ENCODE measurements at places on chromosomes 12 and 14.
A peak's percentile ranks its signal among the peaks of the same experiment; 100 is the strongest.

DNA sequence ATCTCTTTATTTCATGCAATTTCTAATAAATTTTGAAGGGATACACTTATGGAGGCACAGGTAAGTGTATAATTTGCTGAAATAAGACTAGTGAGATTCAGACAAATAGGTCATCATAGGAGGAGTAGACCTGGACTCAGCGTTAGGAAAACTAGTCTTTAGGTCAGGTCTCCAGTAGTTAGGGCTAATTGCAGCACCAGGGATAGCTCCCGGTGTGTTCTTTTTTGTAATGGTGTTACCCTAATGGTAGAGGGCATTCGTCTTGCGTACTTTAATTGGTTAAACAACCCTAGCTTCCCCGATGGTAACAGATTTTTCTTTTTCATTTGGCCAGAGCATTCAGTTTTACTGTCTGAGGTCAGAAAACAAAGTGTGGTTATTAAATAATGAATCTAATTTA lies 64.9 kb downstream of the ARID2 start:
- no peak for DNase-seq

GRCh38 chr12:80317307-80317706 lies 126.7 kb upstream of the PTPRQ start:
- no peak for DNase-seq

DNA sequence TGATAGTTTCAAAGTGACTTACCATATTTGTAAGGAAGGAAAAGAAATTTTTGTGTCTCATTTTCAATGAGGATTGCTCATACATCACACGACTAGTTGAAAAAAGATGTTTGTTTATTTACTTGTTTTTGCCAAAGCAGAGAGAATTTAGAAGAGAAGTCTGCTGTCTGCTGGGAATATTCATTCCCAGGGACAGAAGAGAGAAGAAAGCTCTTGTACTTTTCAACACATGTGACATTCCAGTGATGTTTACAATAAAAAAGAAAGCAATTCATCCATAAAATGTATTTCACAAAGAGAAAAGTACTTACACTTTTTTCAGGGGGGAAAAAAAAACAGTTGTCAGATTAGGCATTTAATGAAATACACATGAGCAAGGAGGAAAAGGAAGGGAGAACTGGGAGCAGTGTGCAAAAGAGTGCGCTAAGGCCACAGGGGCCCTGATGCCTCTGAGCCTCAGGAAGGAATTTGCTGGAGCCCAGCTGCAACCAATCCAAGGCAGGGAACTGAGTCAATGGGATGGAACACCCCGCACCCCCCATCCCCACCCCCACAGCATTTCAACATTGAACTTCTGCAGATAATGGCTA lies 115.0 kb downstream of the RPAP3 start:
- DNase-seq, result no peak

GRCh38 chr14:76811561-76811960 lies 1.1 kb downstream of the ANGEL1 start:
- peak; percentile 10 for DNase-seq

DNA sequence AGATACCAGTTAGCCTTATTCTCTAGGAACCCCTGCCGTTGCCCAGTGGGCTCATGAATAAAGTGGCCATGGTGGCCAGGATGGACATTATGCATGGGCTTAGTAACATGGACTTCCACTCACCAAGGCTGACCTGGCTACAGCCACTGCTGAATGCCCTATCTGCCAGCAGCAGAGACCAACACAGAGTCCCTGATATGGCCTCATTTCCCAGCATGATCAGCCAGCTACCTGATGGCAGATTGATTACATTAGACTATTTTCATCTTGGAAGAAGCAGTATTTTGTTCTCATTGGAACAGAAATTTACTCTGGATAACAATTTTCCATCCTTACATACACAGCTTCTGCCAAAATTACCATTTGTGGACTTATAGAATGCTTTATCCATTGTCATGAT lies 16.2 kb upstream of the LPCAT3 start:
- no peak for DNase-seq

GRCh38 chr14:75430116-75430515 lies 2.3 kb downstream of the JDP2 start:
- DNase-seq, result no peak

DNA sequence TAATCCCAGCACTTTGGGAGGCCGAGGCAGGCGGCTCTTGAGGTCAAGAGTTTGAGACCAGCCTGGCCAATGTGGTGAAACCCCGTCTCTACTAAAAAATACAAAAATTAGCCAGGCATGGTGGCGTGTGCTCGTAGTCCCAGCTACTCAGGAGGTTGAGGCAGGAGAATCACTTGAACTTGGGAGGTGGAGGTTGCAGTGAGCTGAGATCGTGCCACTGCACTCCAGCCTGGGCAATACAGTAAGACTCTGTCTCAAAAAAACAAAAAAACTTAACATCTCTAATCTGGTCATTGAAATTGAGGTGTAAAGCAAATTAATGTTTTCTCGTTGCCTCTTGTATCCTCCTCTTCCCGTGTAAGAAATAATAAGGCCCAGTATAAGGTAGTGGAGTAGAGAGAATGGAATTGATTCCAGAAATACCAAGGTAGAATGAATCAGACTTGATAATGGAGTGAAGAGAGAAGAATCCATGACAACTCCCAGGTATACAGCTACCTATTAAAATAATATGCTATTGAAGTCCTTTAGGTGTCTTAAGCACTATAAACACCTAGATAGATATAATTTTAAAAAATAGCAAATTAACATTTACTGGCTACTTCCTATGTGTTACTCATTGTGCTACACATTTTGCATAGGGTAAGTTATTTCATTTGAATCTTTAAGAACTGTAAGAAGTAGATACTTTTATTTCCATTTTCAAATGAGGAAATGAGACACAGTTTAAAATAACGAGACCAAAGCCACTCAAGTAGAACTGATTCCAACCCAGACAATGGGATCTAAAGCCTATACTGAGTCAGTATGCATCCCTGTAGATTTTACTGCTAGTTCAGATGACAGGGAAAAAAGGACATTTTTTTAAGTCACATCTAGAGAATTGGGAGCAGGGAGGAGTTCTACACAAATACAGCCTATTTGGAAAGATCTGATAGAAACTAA lies 23.2 kb downstream of the RAP1B start:
- no peak for DNase-seq

DNA sequence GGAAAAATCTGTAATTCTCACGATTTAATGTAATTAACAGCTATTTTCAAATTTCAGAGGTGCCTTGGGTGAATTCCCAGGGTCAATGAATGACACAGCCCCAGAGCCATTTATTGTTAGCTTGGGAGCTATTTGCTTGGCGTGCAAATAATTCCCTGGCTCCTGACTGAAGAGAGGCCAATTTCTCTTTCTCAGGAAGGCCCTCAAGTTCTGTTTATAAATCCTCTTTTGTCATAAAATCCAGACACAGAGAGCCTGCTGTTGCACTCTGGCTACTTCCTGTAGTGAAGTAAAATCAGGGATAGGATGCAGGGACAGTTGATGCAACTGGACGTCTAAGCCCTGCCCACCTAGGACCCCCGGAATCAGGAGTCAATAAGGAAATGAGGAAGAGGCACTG lies 154.3 kb downstream of the TMX1 start:
- DNase-seq, result peak; percentile 32

- no peak for DNase-seq
Observed at GRCh38 chr14:81478446-81478845, 55.2 kb downstream of the SEL1L start.

DNA sequence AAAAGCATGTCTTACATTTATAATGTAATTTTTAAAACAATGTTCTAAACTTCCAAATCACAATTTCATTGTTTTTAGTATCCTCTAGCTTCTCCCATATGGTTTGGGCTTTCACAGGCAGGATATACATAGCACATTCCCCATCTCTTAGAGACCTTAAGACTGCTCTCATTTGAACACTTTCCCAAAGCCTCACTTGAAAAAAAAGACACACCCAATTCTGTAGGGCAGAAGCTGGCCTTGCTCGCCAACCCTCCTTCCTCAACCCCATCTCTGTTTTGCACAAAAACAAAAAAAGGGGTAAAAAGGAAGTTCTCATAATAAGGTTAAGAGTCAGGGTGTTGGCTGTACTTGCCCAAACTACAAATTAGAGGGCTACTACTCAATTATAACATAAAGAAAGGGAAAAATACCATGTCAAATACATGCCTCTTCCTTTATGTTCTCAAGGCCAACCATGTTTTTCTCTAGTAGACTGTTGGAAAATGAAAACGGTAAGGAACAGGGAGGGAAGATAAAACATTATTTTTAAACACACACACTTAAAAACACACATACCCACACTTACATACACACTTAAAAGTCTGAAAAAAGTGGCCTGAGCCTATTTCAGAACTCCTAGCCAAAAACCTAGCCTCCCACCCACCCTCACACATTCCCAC lies 9.9 kb upstream of the KANSL2 start:
- DNase-seq, result no peak

DNA sequence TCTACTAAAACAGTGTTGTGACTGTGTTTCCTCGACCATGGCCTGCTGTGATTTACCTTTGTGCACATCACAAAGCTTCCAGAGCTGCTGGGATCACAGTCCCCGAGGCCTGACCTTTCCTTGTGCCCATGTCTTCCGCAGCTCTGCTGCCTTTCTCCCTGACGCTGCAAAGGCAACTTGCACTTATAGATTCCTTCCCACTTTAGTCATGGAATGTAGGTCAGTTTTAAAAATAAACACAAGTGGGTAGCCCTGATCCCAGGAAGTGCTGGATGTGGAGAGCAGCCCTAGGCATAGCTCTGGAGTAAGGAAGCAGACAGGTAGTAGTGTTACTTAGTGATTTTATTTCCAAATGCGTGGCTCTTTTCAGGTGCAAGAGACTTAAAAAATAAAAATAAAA lies 825.7 kb downstream of the AACS start:
- DNase-seq, result no peak

- DNase-seq, result no peak
Observed at GRCh38 chr12:120764816-120765215, 39.2 kb downstream of the ACADS start.

GRCh38 chr12:59070322-59070933 lies 150.1 kb upstream of the LRIG3 start:
- DNase-seq, result no peak

GRCh38 chr14:61065656-61066055 lies 84.6 kb downstream of the SLC38A6 start:
- DNase-seq, result no peak

GRCh38 chr12:80325167-80325959 lies 118.7 kb upstream of the PTPRQ start:
- no peak for DNase-seq

DNA sequence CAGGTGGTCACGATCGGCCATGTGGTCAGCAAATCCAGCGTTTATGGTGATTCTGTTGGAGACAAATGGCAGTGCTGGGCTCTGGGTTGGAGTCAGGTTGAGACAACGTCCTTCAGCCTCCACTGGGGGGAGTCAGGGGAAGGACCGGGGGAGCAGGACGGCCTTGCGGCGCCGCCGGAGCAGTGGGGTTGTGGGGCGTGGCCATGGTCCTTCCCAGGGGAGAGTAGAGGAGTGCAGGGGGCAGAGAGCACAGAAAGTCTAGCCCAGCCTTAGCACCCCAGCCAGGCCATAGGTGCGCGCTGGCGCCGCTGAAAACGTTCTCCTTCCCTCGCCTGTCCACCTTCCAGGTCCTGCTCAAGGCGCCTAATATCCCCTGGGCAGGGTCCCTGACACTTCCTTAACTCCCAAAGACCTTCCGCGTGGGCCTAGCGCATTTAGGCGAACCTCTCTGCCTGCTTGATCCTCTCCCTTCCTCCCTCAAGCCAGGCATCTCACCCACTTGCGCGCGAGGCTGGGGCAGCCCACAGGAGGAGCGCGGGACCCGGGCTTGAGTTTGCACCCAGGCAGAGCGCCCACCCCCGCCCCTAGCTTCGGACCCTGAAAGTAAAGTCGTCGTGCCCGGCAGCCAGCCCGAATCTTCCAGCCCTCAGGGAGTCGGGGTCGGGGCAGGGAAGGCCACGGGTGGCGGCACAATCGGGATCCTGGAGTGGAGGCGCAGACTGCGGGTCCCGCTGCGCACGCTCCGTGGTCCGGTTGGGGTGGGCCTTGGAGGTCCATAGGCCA lies 3.1 kb upstream of the KIF26A start:
- DNase-seq, result peak; percentile 24

DNA sequence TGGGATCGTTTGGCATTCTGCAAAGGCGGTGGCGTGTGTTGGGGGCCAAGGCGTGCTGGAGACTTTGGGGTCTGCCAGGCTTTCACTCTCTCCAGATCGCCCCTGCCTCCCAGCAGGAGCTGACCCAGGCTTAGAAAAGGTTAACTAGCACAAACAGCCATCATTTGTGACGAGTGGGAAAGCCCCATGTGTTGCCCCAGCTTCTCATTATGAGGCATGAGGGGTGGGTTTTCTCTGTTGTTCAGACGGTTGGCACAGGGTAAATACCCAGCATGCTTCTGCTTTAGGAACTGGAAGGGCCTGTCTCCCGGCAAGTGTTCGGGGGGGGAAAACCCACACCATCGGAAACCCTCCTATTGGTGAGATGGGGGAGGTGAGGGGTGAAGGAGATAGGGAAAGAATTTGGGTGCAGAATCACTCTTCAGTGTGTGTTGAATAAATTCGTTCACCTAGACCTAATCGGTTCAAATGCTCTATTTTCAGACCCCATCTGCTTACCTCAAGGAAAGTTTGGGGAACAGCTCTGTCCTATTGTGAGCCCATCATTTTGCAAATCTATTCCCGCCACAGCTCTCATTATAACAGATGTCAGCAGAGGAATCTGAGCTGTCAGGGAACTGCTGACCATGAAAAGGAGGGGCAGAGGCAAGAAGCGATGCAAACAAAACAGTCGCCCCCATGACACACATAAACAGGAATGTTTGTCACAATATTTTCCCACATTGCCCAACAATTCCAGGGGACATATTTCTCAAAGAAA lies 34.7 kb upstream of the C12orf42 start:
- DNase-seq, result no peak

DNA sequence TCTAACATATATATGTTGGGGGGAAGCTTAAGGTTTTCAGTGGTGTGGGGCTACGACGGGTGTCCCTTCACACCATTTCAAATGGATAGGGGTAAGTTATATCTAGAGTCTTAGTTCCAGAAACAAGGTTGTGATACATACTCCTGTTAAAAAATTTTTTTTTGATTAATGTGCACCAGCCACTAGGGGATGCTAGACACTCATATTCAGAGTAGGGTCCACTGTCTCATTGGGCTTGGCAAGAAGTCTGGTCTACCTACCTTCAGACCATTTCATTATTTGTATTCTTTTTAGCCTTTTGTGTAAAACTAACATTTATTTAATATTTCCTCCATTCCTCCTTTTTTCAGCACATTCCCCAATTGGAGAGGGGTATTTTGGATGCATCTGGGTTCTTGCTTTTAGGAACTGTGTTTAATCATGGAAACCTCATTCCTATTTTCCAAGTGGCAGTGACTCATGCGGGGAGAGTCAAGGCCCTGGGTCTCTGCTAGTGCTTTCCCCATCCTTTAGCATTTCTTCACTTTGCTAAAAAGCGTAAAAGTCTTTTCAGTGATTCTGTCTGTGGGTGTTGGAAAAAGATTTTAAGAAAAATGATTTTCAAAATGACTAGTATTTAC lies 33.4 kb downstream of the ANO4 start:
- peak; percentile 68 for DNase-seq

DNA sequence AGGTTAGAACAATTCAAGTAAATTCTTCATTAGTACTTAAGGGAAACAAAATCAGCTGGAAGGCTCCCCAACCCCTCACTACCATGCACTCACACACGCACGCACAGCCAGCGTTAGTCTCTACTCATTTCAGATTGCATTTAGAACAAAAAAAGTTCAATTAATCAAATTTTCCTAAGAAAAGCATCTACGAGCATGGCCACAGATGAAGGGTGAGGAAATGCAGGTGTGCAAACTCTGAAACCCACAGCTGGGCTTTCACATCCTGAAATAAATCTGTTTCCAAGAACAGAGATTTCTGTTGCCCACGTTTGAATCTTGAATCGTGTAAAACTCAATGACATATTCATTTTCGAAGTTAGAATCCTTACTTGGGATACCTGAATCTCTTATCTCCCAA lies 62.6 kb downstream of the SEL1L start:
- no peak for DNase-seq

All from ELR (cell line).